ENCODE measurements at places on chromosomes 16 and 17.

- no peak for DNase-seq
Measured at GRCh38 chr17:61054436-61054835, 345.2 kb upstream of the TBX2 start.

GRCh38 chr17:6035801-6036394, 34.3 kb upstream of the WSCD1 start:
- no peak for DNase-seq

- no peak for DNase-seq
Measured at GRCh38 chr16:53545433-53545832, 42.4 kb upstream of the AKTIP start.

DNA sequence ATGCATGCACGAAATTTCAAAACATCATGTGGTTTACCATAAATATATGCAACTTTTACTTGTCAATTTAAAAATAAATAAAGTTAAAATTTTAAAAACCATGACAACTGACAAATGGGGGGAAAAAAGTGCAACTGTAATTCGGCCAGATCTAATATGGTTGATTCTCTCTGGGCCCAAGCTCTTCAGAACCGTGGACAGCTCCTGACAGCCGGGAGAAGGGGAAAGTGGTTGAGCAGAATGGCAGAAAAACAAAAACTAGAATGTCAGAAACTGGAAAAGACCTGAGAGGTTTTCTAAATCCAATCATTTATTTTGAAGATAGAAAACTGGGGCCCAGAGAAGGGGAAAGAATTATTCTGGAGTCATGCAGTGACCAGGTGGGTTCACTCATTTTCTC, 126.6 kb downstream of the TMEM132E start:
- no peak for DNase-seq

DNA sequence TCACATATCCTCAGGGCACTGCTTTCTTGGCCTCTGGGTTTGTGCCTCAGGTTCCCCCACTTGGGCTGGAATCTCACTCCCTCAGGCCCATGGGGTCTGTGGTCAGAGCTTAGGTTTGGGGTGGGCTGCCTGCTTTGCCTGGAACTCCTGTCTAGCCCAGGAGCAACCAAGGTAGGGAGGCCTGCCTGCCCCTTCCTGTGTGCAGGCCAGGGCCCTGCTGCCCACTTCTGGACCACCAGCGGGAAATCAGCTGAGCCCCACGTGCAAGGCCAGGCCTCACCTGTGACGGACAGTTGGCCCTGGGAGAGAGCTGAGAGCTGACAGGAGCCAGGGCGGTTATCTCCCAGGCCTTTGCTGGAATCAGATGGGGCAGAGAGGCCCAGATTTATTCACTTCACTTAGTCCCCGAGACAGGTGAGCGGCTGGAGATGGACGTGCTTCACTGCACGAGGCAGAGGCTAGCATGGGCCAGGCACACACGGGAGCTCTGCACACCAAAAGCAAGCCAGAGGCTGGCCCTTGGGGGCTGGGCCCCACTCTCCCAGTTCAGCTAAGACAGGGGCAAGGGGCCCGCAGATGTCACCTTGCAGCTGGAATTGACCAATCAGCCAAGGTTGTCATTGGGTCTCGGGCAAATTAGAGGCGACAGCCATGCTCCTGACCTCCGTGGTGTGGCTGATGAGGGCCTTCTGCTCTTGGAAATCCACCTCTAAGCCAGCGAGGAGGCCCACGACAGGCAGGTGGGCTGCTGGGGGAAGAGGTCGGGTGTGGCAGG, 49.9 kb upstream of the DOC2B start:
- no peak for DNase-seq

All from foreskin melanocyte (primary cell).